ENCODE measurements at places on chromosomes 5 and 9. TPM values are rescaled to one million over a fixed set of nuclear protein-coding genes. Genes with fewer than 3 reads are reported as not detected.

DNA sequence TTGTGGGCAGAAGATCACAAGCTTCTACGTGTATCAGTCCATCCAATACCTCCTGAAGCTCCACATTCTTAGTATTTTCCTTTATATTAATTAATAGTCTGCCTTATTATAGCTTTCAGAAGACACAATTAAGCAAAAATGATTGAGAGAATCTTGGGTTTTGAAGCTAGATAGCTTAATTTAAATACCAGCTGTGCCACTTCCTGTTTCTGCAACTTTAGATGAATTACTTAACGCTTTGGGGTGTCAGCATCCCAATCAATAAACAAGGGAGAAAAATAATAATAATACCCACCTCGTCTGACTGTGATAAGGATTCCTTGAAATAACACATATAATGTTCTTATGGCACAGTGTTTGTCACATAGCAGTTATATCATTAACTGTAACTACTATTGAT is 44.7 kb upstream of the HTR4 start:
- no peak for DNase-seq

Gene KCNN2
- 2.7 TPM for total RNA-seq

- no peak for DNase-seq
Observed at GRCh38 chr9:125789196-125789595, 42.0 kb downstream of the PBX3 start.

DNA sequence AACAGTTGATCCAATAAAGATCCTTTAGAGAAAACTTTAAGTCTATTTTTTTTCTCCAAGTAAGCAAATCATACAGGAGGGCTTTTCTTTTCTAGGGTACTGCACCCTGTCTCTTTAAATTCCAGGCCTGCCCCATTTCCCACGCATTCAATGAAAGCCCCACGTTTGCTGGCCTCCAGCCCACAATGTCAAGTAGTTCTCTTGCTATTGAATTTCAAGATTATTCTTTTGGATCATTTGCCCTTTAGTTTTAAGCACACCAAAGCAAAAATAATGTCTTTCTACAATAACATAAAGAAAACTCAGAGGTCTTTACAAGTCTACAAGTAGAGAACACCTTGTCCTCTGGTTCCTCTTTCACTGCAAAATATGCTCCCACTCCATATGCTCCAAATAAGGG is 15.6 kb downstream of the MLLT3 start:
- peak; percentile 15 for DNase-seq

DNA sequence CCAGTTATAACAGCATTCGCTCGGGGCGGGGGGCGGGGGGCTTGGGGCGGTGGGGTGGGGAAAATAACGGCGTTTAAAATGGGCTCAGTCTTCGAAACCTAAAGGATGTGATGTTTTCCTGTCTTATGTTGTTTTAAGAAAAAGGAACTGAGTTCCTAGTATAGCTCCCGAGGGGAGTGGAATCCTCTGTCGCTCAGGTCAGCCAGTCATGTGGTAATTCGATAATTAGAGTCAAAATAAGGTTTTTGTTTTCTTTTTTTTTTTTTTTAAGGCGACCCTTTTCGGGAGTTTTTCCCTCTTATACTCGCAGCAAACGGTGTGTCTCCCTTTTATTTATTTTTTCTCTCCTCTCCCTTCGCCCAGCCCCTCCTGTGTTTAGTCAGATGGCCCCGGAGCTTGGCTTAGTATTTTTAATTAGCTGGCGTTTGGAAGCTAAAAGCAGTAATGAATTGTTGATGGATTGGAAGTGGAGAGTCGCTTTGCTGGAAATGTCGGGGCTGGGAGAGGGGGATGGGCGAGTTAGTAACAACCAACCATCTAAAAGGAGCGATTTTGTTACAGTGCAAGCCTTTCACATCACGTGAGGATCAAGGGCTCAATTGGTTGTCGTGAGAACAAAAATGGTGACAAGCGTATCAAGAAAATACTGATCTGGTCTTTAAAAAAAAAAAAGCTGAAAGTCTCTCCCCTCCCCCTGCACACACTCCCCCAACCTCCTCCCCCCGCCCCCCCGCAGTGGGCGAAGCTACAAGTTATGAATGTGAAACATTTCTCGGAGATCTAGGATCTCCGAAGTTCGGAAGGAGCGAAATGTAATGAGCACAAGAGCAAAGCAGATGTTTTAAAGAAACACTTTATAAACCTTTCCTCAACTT is 714 bp upstream of the ZNF608 start:
- peak; percentile 72 for DNase-seq

- DNase-seq = no peak
Observed at GRCh38 chr9:110978516-110978915, 59.8 kb downstream of the LPAR1 start.

Gene SLC34A1
- not detected for total RNA-seq

DNA sequence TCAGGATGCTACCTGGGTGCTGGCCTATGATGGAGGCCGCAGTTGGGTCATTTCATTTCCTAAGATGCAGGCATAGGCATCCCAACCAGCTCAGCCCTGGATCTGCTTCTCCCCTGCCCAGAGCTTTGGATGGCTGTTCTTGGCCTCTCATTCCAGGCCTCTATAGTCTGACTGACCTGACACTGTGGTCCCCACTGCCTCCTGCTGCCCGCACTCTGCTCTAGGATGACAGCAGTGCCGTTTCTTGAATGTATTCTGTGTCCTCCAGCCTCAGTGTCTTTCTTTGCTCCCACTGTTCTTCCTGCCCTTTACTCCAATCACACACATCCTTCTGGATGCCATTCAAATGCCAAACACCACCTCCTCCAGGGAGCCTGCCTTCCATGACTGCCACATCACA is 235.7 kb downstream of the HSPA4 start:
- no peak for DNase-seq

Gene TMEM252
- total RNA-seq = not detected

- DNase-seq = no peak
Observed at GRCh38 chr5:147373328-147373727, 136.5 kb downstream of the DPYSL3 start.

GRCh38 chr9:128276008-128276573 is at the start of gene SWI5:
Gene SWI5 (plus strand): TSS chr9:128276276.
- DNase-seq = peak; percentile 100

Gene SGCD
- total RNA-seq = 1.5 TPM

Gene TXNDC8
- total RNA-seq = not detected

GRCh38 chr9:103997856-103998370 is 96.2 kb upstream of the SMC2 start:
- DNase-seq = no peak

GRCh38 chr9:126449725-126450667 is 123.4 kb downstream of the MVB12B start:
- no peak for DNase-seq

Gene DENND4C
- 22.8 TPM for total RNA-seq
